ENCODE measurements at places on chromosomes 7 and 10.

GRCh38 chr7:78691584-78691983, 761.9 kb downstream of the MAGI2 start:
- no peak for DNase-seq

DNA sequence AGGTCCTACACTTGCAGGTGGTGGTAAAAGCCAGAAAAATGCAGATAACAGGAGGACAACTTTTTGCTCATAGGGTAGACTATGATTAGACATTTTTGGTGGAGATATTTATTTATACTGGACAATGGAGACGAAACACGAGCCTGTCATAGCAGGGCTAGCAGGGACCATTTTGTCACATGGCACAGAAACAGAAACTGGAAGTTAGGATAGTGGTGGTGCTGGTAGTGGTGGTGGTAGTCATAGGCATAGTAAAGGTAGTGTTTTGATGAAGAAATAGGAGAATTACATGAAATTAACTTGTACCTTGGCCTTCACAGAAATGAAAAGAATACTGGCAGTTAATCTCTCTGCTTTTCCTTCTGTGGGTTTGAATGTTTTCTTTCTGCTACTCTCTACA, 8.8 kb upstream of the MGAM start:
- no peak for DNase-seq

DNA sequence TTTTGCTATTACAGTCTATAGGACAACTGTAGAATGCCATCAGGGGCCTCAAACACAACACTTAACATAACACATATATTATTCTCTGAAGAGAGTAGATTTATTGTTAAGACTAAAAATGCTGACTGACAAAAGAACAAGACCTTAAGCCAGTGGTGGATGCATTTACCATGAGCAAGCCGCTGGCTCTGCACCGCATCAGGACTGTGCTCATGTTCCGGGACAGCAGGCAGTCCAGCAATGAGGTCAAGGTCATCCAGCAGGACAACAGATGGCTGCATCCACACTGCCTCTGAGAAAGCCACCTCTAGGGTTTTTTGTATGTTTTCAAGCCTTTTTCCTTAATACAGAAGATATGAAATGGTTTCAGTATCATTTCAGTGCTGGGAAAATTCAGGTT, 23.8 kb downstream of the PEX1 start:
- no peak for DNase-seq

DNA sequence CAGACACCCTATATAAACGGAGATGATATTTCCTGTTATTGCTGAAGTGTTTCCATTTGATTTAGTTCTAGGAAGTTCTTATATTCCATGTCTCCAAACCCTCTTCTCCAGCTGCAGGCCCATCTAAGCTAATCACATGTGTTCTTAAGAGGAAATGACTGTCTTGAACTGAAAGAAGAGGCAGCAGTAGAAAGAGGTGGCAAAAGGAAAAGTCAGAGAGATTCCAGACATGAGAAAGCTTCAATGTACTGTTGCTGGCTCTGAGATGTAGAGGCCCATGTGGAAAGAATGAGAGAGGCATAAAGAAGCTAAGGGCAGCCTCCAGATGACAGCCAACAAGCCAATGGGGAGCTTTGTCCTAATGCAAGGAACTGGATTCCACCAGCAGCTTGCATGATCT, 287.2 kb downstream of the GFRA1 start:
- no peak for DNase-seq

- DNase-seq: no peak
These were observed 187.9 kb downstream of the DNAJB6 start for GRCh38 chr7:157524731-157525130.

DNA sequence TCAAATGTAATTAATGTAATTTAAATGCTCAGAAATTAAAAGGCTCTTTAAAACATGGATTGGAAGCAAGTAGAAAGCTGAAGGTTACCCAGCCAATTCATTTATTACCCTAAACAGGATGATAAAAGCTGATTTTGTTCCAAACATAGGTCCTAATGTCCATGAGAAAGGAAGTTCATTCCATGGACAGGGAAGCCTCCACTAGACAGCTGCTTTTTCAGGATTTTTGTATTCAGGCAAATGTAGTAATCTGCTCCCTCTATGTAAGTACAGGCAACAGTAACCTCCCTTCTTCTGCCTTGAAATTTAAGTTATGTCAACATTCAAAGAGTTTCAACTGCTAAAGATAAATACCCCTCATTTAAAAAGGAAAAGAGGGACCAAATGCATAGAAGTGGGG, 123.0 kb upstream of the WNT16 start:
- no peak for DNase-seq

- DNase-seq: no peak
These were observed 15.3 kb downstream of the GPER1 start for GRCh38 chr7:1103009-1103788.

DNA sequence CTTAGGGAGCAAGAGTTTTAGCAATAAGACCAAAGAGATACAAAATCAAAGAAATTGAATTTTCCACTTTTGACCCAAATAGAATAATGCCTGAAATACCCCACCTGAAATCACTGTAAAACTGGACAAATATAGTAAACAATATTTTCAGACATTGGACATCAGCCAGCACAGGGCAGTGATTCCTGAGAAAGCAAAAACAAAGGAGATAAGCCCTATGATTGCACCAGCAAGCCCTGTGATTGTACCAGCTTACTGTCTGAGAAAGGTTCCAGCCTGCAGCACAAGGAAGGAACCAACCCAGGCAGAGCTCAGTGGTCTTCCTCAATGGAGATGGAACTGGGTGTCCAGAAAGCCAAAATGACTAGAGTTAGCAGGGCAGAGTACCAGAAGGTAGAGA, 10.3 kb downstream of the TMEM106B start:
- no peak for DNase-seq

GRCh38 chr10:4678951-4679671, 146.9 kb upstream of the AKR1E2 start:
- DNase-seq: no peak

DNA sequence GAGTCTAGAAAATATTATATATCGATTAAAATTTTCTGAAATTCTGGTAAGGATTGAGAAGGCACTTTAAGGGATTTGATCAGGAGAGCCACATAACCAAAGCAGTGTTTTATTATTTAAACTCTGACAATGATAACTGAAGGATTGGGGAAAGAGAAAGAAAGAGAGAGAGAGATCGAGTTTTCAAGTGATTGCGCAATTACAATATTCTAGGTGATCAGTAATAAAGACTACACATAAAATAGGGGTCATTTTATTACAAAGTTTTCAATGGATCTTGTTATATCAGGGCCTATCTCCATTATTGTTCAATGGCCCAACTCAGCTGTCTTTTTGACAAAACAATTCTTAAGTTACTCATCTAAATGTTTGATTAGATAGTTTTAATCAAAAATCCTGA, 541.5 kb upstream of the ZWINT start:
- DNase-seq: no peak

DNA sequence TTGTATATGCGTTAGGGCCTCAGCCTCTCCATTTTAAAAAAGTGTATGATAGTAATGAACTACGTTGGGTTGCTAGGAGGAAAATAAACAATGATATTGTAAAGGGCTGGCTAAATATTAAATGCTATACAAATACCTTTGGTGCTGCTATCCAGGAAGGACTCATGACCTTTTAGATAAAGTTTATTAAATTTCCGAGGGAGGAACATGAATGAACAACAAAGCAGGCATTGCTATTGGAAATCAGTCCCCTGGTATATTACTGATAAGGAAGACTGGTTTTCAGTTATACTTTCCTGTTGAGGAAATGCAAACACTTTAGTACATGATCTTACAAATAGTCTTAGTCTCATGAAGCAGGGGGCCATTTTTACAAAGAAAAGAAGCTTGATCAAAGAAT, 17.2 kb upstream of the AGR2 start:
- DNase-seq: no peak

- no peak for DNase-seq
These were observed 10.5 kb upstream of the SCART1 start for GRCh38 chr10:133442967-133443924.

DNA sequence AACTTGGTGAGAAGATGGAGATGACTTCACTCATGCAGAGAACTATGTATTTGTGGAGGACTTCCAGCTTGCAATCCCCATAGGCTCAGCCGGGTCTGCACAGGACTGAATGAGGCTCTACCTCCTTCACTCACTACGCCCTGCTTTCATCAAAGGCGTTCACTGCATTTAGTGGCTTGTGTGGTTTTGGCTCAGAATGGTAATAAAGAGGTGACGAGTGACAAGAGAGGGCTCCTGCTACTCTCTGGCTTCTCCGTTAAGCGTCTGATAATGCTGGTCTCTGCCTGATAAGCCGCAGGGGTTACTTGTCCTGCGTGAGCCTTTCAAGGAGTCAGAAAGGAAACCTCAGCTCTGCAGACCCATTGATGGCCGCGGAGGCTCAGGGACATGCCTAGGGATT, 343.4 kb downstream of the PRPF18 start:
- DNase-seq: no peak

- no peak for DNase-seq
These were observed 41.8 kb downstream of the TBATA start for GRCh38 chr10:70743430-70743788.

DNA sequence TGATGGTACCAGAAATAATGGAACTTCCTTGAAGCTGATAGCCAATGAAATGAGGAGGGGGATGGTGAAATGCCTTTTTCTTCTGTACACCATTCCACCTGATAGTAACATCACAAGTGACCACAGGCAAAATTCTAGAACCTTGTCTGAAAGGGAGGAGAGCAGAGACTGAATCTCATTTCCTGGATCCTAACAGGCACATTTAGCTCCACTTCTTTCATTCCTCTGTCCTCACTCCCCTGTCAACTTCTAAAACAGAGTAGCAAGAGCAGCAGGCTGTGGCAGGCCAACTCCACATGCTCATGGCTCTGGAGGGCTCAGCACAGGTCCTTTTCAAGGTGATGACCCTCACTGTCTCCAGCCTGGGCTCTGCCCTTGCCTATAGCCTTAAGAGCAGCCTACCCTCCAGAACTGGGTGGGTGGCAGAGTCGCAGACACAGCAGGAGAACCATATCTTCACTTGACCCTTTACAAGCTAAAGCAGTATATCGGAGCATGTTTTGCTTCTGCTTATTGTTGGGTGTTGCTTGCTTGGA, at the start of gene LRRC18:
LRRC18 (minus strand) TSS at position 51 of the 536 bp plus-strand sequence. CDS start 25,685 bp downstream, outside the sequence.
- DNase-seq: no peak

- DNase-seq: no peak
These were observed 53.0 kb downstream of the SP4 start for GRCh38 chr7:21480693-21481403.

DNA sequence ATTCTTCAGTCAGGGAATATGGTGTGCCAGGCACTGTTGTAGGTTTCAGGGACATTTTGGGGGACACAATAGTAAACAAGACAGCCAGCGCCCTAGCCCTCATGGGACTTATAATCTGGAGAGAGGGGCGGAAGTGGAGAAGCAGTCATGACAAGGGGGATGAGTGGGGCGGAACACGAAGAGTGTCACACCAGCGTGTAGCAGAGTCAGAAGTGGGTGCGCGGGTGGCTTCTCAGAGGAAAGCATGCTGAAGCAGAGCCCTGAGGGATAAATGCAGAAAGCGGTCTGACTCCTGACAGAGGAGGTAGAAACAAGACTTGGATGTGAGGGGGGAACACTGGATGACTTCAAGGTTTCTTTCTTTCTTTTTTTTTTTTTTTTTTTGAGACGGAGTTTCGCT, 160.3 kb upstream of the LYZL2 start:
- DNase-seq: no peak

- DNase-seq: no peak
These were observed 244.9 kb downstream of the DNAJB6 start for GRCh38 chr7:157581740-157582139.

DNA sequence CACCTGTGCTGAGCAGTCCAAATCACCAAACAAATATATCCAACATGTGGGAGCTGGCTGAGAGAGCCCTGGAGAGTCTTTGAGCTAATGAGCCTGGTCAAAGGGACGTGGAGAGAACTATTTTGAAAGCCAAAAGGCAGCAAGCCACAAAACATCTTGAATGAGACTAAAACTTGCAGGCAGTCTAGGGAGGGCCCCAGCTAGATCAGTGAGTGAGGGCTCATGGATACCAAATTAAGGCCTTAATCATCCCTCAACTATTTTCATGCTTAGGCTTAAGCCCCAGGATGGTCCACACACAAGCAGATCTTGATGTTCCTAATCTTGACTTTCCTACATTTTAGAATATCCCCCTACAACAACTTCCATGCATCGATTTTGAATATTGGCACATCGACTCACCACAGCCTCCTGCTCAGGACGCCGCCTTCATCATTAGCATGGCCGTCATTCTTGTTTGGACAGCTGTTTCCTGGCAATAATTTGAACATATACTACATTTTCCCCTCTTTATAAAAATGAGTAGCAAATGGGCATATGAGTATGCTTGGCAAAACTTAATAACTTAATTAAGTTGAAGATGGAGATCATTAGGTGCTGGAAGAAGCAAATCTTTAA, 86.9 kb upstream of the ADAM12 start:
- no peak for DNase-seq

- no peak for DNase-seq
These were observed 1.2 kb downstream of the USP6NL start for GRCh38 chr10:11610166-11610825.

GRCh38 chr10:22667093-22667480, 47.3 kb downstream of the PIP4K2A start:
- DNase-seq: no peak

GRCh38 chr7:46424934-46425333, 503.9 kb upstream of the IGFBP3 start:
- no peak for DNase-seq

GRCh38 chr10:84196941-84197340, 2.6 kb downstream of the CDHR1 start:
- DNase-seq: no peak

DNA sequence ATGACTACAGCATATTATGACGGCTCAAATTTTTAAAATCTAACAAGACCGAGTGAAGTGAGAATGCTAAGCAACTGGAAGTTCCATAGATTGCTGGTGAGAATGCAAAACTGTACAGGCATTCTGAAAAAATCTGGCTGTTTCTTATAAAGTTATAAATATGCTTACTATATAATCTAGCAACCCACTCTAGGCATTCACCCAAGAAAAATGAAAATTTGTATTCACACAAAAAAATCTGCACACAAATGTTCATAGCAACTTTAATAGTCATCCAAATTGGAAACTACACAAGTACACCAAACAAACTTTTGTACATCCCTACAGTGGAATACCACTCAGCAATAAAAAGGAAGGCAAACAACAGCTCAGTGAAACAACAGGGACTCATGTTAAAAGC, 39.9 kb upstream of the STARD3NL start:
- no peak for DNase-seq

GRCh38 chr7:99459087-99459486, 6.9 kb downstream of the ATP5MF start:
- no peak for DNase-seq

- no peak for DNase-seq
These were observed 476.5 kb downstream of the SUGCT start for GRCh38 chr7:40611095-40611871.

- no peak for DNase-seq
These were observed 226.6 kb downstream of the PAXIP1 start for GRCh38 chr7:154776350-154776749.

DNA sequence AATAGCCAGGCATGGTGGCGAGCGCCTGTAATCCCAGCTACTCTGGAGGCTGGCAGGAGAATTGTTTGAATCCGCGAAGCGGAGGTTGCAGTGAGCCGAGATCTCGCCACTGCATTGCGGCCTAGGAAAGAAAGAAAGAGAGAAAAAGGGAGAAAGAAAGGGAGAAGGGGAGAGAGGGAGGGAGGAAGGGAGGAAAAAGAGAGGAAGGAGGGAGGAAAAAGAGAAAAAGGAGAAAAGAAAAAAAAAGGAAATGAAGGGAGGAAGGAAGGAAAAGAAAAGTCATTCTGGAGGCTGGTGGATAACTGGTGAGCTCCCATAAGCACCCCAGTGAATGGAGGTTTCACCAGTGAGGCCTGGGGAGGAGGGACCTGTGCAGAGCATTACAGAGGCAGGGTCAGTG, 7.6 kb upstream of the OGDHL start:
- no peak for DNase-seq

GRCh38 chr7:102843850-102844249, 69.0 kb upstream of the LRRC17 start:
- no peak for DNase-seq

Measured in stimulated activated CD8-positive, alpha-beta memory T cell treated with anti-CD3 and anti-CD28 coated beads, Interleukin-2, amount 100 ng/mL, for 1 hour (primary cell).